ENCODE measurements at places on chromosomes 16 and 17. TPM values are rescaled to one million over a fixed set of nuclear protein-coding genes. Genes with fewer than 3 reads are reported as not detected.
A peak's percentile ranks its signal among the peaks of the same experiment; 100 is the strongest.

Gene MEIOB
- total RNA-seq = 0.59 TPM

Gene CWC25
- 23.9 TPM for total RNA-seq

Gene PRAC1
- not detected for total RNA-seq

Gene RBBP6
- total RNA-seq = 52.4 TPM

Gene PERCC1
- not detected for total RNA-seq

Gene KRT23
- total RNA-seq = 19.0 TPM

Gene SMTNL2
- 2.3 TPM for total RNA-seq

Gene SLC5A11
- total RNA-seq = 0.47 TPM

Gene SLC9A5
- total RNA-seq = 5.6 TPM

Gene FSCN2
- total RNA-seq = 10.1 TPM

Gene KRT28
- not detected for total RNA-seq

Gene CLEC3A
- not detected for total RNA-seq

- DNase-seq = no peak
- H3K4me3 ChIP-seq = no peak overlapping the region
- no peaks in the 10 kb centered on the region for H3K27me3 ChIP-seq
- H3K27ac ChIP-seq = no peak overlapping the region
- no peaks in the 10 kb centered on the region for H3K36me3 ChIP-seq
Observed at GRCh38 chr17:68103148-68103547, 67.6 kb downstream of the KPNA2 start.

DNA sequence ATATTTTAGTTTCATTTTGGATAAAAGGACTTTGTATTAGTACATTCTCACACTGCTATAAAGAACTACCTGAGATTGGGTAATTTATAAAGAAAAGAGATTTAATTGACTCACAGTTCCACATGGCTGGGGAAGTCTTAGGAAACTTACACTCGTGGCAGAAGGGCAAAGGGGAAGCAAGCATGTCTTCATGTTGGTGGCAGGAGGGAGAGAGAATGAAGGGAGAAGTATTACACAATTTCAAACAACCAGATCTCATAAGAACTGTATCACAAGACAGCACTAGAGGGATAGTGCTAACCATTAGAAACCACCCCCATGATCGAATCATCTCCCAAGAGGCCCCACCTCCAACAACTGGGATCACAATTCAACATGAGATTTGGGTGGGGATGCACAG lies 142.9 kb downstream of the USP31 start:
- peaks cover 33% of the 10 kb centered on the region for H3K27me3 ChIP-seq
- no peak for DNase-seq
- H3K27ac ChIP-seq = no peak overlapping the region
- H3K36me3 ChIP-seq = no peaks in the 10 kb centered on the region
- no peaks in the 10 kb centered on the region for H3K4me1 ChIP-seq

DNA sequence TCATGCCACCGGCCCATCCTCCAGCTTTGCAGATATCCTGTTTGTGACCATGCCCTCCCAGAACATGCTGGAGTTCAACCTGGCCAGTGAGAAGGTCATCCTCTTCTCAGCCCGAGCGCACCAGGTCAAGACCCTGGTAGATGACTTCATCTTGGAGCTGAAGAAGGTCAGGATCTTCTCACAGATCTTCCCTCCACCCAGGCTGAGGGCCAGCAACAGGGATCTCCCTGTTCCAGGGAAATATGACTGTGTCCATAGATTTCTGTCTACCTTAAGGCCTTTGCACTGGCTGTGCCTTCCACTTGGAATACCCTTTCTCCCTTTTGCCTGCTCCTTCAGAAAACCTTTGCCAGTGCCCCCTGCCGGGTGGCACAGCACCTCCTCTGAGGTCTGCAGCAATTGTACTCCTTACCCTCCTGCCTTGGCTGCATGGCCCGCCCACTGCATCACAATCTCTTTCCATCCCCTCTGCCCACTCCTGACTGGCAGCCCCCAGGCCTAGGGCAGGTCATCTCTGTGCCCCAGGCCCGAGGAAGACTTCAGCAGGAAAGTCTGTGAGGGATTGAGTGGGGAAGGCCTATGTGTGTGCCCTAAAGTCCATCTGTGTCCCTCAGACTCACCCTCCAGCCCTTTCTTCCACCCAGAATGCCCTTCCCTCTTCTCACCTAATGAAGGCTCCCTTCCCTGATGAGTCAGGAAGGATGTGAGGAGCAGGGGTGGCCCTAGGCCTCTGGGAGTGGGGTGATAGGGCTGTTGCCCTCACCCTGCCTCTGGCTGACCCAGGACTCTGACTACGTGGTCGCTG lies 27.3 kb upstream of the ALKBH5 start:
- H3K4me3 ChIP-seq = no peak overlapping the region
- no peaks in the 10 kb centered on the region for H3K36me3 ChIP-seq
- H3K27ac ChIP-seq = peak overlapping the region; percentile 40
- no peaks in the 10 kb centered on the region for H3K27me3 ChIP-seq

DNA sequence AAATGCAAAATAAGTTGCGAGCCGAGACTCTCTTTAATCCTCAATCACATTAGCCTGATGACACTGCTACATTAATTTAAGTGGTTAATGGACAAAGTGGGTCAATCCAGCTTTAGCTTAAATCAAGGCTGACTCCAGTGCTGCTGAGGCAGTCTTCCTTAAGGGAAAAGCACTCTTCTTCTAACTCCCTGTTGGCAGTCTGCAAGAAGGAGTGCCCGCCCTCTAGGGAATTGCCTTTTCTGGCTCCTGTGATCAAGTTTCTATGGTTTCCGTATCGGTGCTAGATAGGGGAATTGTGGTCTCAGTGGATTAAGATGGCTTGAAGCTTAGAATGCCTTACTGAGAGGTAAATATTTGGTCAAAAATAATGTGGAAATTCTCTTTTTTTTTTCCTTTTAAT lies 41.0 kb downstream of the HS3ST3B1 start:
- H3K27me3 ChIP-seq = peaks cover 5% of the 10 kb centered on the region
- H3K4me3 ChIP-seq = no peak overlapping the region
- no peak for DNase-seq
- H3K36me3 ChIP-seq = no peaks in the 10 kb centered on the region

GRCh38 chr17:39239640-39240314 lies 14.0 kb upstream of the STAC2 start:
- no peak overlapping the region for H3K4me3 ChIP-seq
- peaks cover 18% of the 10 kb centered on the region for H3K4me1 ChIP-seq
- no peaks in the 10 kb centered on the region for H3K27me3 ChIP-seq
- DNase-seq = peak; percentile 59

- H3K4me3 ChIP-seq = no peak overlapping the region
- H3K27ac ChIP-seq = no peak overlapping the region
- DNase-seq = no peak
- peaks cover 7% of the 10 kb centered on the region for H3K36me3 ChIP-seq
- H3K27me3 ChIP-seq = no peaks in the 10 kb centered on the region
- H3K4me1 ChIP-seq = no peaks in the 10 kb centered on the region
Observed at GRCh38 chr16:4679850-4680636, 13.3 kb upstream of the NUDT16L1 start.

DNA sequence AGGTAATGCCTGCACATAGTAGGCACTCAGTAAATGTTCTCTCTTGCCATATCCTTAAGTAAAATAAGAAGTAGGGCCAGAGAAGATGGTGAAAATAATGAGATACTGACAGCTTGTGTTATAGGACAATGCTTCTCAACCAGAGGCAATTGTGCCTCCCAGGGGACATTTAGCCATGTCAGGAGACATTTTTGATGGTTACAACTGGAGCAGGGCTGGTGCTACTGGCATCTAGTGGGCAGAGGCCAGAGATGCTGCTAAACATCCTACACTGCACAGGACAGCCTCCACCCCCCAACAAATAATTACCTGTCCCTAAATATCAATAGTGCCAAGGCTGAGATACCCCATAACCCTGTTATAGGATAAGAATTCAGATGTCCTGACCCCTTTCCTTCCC lies 1.7 kb downstream of the RAD51D start:
- H3K27me3 ChIP-seq = no peaks in the 10 kb centered on the region
- no peak for DNase-seq
- peaks cover 5% of the 10 kb centered on the region for H3K4me1 ChIP-seq
- no peaks in the 10 kb centered on the region for H3K36me3 ChIP-seq
- no peak overlapping the region for H3K4me3 ChIP-seq
- H3K27ac ChIP-seq = no peak overlapping the region

- no peak for DNase-seq
- no peaks in the 10 kb centered on the region for H3K36me3 ChIP-seq
- no peak overlapping the region for H3K4me3 ChIP-seq
- no peak overlapping the region for H3K27ac ChIP-seq
- no peaks in the 10 kb centered on the region for H3K4me1 ChIP-seq
- peaks cover 9% of the 10 kb centered on the region for H3K27me3 ChIP-seq
Observed at GRCh38 chr16:82481455-82481854, 145.3 kb upstream of the CDH13 start.

DNA sequence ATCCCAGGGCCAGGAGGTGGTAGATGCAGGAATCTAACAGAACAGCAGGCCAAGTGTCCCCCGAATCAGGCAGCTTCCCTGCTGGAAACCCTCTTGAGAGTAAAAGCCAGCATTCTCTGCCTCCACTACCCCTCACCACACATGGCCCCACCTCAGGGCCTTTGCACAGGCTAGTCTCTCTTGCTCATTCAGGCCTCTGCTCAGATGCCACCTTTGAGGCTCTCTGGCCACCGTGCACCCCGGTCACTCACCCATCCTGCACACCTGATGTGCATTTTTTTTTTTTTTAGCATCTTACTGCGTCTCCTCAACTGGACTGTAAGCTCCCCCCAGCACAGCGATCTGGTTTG lies 34.5 kb upstream of the GSE1 start:
- H3K36me3 ChIP-seq = no peaks in the 10 kb centered on the region
- DNase-seq = no peak
- H3K27me3 ChIP-seq = no peaks in the 10 kb centered on the region
- H3K4me3 ChIP-seq = no peak overlapping the region
- peaks cover 7% of the 10 kb centered on the region for H3K4me1 ChIP-seq

DNA sequence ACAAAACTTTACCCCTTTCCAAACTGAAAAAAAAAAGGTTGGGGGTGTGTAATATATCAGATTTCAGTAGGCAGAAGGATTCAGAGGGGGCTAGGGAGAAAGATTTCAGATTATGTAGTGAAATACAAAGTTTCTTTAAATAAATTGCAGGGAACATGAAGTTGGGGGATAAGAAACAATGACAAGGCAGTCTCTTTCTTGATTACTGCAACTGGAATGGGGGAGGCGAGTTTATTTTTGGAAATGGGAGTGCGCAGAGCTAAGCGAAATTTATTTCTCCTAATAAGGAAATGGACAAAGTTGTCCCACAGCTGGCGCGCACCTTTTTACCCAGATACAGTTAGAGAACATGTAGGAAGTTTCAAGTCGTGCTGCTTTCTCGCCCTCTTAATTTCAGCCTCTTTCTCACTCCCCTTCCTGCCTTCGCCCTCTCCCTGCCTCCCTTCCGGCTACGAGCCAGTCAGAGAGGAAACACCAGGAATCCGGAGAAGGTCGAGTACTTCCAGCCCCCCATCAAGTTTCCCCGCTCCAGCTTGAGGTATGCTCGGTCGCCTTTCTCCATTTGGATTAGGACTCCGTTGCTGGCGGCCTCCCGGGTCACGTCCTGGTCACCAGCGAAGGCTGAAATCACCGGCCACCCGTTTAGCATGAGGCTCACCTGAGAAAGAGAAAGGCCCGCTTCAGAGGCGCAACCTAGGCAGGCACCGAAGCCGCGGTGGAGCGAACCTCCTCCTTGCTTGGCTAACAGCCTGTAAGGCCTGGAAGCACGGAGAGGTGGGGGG lies 2.5 kb downstream of the CBLN1 start:
- H3K36me3 ChIP-seq = no peaks in the 10 kb centered on the region
- H3K27me3 ChIP-seq = peaks cover 4% of the 10 kb centered on the region
- H3K4me1 ChIP-seq = no peaks in the 10 kb centered on the region
- DNase-seq = no peak
- no peak overlapping the region for H3K27ac ChIP-seq

- no peak overlapping the region for H3K27ac ChIP-seq
- H3K4me1 ChIP-seq = peaks cover 5% of the 10 kb centered on the region
- no peaks in the 10 kb centered on the region for H3K36me3 ChIP-seq
- H3K27me3 ChIP-seq = no peaks in the 10 kb centered on the region
- H3K4me3 ChIP-seq = no peak overlapping the region
- no peak for DNase-seq
Observed at GRCh38 chr17:17598003-17598402, 6.5 kb upstream of the PEMT start.

GRCh38 chr17:38919316-38920078 lies 5.9 kb upstream of the LASP1NB start:
- H3K36me3 ChIP-seq = peaks cover 34% of the 10 kb centered on the region
- DNase-seq = no peak
- H3K4me3 ChIP-seq = no peak overlapping the region
- H3K27ac ChIP-seq = no peak overlapping the region

DNA sequence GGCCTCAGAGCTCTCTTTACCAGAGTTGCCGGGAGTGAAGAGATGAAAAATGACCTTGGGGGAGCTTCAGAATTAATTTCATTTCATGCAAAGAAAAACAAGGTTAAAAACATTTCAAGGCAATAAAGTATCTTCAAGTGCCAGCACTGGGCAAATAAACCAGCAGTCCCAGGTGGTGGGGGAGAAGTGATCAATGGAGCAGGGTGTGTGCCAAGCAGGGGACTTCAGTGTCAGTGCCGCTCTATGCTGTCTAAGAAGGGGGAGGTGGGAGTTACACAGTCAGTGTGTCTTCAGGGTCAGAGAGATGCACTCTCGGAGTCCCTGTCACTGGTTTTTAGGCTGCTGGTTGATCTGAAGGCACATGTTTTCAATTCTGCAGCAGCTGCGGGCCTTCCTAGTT lies 57.2 kb upstream of the MGAT5B start:
- no peaks in the 10 kb centered on the region for H3K4me1 ChIP-seq
- H3K4me3 ChIP-seq = no peak overlapping the region
- DNase-seq = no peak
- no peaks in the 10 kb centered on the region for H3K27me3 ChIP-seq
- no peak overlapping the region for H3K27ac ChIP-seq

GRCh38 chr16:14196011-14196410 lies 124.9 kb downstream of the MRTFB start:
- no peak for DNase-seq
- H3K36me3 ChIP-seq = no peaks in the 10 kb centered on the region
- H3K27me3 ChIP-seq = no peaks in the 10 kb centered on the region
- H3K4me3 ChIP-seq = no peak overlapping the region
- 0 out of 2 replicates have a peak, but pooled peaks cover 2% of the 10 kb centered on the region for H3K4me1 ChIP-seq
- H3K27ac ChIP-seq = no peak overlapping the region

DNA sequence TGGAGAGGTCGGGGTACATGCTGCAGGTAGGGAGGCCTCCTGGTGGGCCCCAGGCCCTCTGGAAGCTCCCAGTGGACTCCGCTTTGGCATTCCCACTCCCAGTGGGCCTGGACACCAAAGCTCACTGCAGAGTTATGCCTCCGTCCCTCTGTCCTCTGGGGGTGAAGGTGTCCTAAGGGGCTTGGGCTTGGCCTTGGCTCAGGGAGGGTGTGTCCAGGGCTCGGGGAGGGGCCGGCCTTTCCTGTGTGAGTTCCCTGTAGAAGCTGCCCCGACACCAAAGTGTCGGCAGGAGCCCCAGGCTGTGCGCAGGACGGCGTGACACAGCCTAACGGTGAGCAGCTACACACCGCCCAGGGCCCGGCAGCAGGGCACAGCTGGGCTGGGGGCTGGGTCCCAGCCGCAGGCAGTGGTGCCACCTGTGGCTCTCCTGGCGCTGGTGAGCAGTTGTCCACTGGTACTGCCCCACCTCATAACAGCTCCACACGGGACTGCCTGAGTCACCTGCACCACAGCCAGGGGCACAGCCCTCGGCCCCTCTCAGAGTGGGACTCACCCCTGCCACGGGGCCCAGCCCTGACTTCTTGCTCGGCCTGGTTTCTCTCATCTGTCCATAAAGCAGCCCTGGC lies 6.1 kb downstream of the TEPSIN start:
- H3K36me3 ChIP-seq = peaks cover 7% of the 10 kb centered on the region
- H3K27ac ChIP-seq = no peak overlapping the region
- peaks cover 2% of the 10 kb centered on the region for H3K4me1 ChIP-seq
- H3K4me3 ChIP-seq = no peak overlapping the region
- no peak for DNase-seq

GRCh38 chr16:69465881-69466280 lies 41.5 kb downstream of the CYB5B start:
- DNase-seq = no peak
- peaks cover 17% of the 10 kb centered on the region for H3K36me3 ChIP-seq
- H3K4me3 ChIP-seq = no peak overlapping the region
- H3K4me1 ChIP-seq = peaks cover 87% of the 10 kb centered on the region
- H3K27me3 ChIP-seq = no peaks in the 10 kb centered on the region
- H3K27ac ChIP-seq = peak overlapping the region; percentile 83

Measured in HCT116 (cell line).